Naive thymus-derived CD4-positive, alpha-beta T cell (primary cell): ENCODE measurements at places on chromosomes 16 and 17. TPM values are rescaled to one million over a fixed set of nuclear protein-coding genes. Genes with fewer than 3 reads are reported as not detected.

SULT1A2 gene
- not detected for polyA plus RNA-seq

- DNase-seq, result no peak
Measured at GRCh38 chr17:18246880-18247612, 11.5 kb downstream of the FLII start.

RANBP10 gene
- 13.5 TPM for polyA plus RNA-seq

- no peak for DNase-seq
Measured at GRCh38 chr17:29155227-29155965, 24.8 kb downstream of the MYO18A start.

GRCh38 chr17:67021743-67022450 is 22.5 kb upstream of the CACNG1 start:
- DNase-seq, result no peak

DNA sequence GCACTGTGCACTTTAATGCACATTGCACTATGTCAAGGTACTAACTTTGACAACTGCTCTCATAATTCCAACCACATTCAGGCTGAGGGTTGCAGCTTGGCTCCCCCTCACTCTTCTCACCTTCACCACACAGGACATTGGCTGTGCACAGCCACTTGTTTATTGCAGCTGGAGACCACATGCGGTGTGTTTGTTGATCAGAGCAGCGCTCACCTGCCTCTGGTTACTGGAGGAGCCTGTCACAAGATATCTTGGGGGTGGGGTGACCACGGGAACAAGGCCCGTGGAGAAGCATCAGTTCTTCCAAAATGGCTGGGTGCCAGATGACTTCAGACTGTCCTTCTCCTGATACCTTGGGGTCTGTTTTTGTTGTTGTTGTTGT is 10.6 kb upstream of the CCL5 start:
- DNase-seq, result no peak

C17orf107 gene
- polyA plus RNA-seq, result 0.95 TPM

HOXB3 gene
- 0.11 TPM for polyA plus RNA-seq

DNA sequence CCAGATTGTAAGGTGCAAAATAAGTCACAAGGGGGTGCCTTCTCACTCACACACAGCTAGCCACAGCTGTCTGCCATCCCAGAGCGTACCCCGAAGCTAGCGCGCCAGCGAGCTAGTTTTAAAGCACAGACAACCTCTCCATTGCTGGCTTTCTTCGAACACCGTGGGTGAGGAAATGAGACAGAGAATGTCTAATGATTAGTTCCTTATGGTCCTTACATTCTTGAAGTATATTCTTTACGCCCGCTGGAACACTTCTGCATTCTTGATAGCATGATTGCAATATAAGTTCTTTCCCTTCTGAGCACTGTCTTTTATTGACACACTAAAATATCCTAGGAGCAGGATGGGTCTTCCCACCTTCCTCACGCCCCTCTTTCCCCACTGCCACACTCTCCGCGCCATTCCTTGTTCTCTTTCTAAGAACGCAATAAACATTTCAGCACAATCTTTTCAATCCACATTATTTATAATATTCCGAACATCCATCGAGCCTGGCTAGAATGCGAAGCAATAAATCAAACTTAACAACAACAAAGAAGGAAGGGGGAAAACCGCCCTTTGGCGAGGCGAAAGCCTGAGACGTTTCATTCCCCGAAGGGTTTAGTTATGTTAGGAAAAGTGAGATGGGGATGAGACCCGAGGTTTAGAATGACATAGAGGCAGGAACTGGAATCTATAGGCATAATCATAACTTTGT is 251.3 kb downstream of the NTN1 start:
- no peak for DNase-seq

GRCh38 chr16:54123766-54124165 is 162.8 kb downstream of the IRX3 start:
- DNase-seq, result no peak

DNA sequence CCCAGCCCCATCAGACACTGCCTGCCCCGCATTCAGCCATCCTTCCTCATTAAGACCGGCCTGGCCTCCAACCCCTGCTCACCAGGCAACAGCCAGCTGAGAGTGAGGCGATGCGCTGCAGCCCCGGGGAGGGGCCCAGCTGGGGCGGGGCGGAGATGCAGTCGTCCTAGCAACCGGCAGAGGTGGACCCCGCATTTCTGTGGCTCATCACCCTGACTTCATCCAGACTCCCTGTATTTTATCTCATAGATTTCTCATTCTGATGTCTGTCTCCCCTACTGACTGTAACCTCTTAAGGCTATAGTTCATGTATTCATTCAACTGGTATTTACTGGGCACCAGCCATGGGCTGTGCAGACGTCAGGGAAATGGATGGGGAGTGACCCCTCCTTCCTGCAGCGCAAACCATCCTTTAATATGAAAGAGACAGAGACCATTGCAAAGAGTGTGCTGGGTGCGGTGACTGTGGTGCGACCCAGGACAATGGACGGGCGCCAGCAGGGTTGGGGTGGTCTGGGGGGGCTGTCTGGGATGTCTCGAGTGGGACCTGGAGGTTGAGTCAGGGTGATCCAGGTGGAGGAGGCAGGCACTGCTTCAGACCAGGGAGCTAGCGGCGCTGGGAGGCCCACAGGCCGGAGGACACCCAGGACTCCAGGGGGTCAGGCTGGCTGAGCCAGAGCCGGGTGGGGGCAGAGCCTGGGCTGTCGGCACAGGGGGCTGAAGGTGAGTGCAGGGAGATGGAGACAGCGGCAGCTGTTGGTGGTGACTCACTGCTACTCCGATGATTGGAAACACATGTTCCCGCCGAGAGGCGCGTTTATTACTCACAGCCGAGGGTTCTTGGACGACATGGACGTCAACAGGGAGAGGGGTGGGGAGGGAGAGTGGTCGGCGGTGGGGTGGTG is 10.5 kb upstream of the TIMP2 start:
- DNase-seq, result no peak

GRCh38 chr16:75550211-75550662 is 5.8 kb downstream of the TMEM231 start:
- no peak for DNase-seq

- no peak for DNase-seq
Measured at GRCh38 chr17:50547736-50548083, 736 bp downstream of the SPATA20 start.

- DNase-seq, result no peak
Measured at GRCh38 chr16:73504591-73505575, 457.0 kb upstream of the ZFHX3 start.

- DNase-seq, result no peak
Measured at GRCh38 chr17:28404007-28404406, 2.0 kb downstream of the SLC46A1 start.

CLEC10A gene
- polyA plus RNA-seq, result not detected

DNA sequence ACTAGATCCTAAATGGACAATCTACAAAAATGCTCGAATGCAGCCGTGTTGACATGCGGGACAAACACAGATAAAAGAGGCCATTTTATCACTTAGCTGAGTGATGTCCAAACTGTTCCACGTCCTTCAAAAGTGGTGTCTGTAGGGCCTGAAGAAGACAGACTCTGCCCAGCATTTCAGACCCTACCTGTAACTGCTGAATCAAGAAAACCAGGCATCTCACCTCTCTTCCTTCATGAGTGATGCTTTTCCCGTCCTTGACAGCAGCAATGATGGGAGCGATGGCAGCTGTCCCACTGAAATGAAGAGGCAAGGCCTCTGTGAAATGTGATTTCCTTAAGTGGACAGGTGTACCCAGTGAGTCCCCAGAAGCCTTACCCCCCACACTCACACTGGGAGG is 12.3 kb downstream of the ELAC2 start:
- no peak for DNase-seq

LRRC46 gene
- polyA plus RNA-seq, result 1.2 TPM
